ENCODE measurements at places on chromosomes 11 and 22.

GRCh38 chr11:10441652-10442503 lies 13.2 kb upstream of the AMPD3 start:
- no peak for DNase-seq

DNA sequence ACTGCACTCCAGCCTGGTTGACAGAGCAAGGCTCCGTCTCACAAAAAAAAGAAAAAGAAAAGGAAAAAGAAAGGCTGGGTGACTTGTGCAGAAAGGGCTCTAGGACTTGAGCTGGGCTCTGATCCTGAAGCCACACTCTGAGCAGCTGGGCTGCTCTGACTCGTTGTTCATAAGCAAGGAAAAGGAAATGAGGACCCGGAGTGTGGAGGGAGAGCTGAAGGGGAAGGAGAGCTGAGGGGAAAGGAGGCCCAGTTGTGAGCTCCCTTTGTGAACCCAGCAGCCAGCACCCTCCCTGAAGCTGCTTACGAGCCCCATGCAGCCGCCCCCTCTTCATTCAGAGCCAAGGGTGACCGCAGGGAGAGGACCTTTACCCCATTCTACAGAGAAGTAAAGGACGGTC lies 12.3 kb upstream of the SH3BP1 start:
- no peak for DNase-seq

- DNase-seq, result no peak
Observed at GRCh38 chr11:9397746-9398680, 13.6 kb downstream of the IPO7 start.

DNA sequence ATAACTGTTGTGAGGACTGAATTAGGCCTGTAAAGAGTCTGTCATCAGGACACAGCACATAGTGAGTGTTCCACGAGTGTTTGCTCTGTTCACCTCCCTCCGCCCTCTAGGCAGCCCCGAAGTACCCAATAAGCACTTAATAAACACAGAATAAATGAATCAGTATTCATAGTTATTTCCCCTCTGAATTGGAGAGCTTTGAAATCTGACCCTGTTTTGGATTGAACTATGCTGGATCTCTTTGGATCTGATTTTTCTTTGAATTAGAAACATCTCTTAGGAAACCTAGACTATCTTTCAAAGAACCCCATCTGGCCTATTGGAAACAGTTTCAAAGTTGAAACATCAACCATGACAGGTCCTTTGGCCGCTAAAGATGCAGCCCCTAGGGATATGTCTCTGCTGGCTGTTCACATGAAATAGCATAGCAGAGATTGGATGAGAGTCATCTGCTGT lies 615.5 kb downstream of the NTM start:
- DNase-seq, result no peak

- no peak for DNase-seq
Observed at GRCh38 chr11:110425751-110426545, 3.8 kb upstream of the FDX1 start.

DNA sequence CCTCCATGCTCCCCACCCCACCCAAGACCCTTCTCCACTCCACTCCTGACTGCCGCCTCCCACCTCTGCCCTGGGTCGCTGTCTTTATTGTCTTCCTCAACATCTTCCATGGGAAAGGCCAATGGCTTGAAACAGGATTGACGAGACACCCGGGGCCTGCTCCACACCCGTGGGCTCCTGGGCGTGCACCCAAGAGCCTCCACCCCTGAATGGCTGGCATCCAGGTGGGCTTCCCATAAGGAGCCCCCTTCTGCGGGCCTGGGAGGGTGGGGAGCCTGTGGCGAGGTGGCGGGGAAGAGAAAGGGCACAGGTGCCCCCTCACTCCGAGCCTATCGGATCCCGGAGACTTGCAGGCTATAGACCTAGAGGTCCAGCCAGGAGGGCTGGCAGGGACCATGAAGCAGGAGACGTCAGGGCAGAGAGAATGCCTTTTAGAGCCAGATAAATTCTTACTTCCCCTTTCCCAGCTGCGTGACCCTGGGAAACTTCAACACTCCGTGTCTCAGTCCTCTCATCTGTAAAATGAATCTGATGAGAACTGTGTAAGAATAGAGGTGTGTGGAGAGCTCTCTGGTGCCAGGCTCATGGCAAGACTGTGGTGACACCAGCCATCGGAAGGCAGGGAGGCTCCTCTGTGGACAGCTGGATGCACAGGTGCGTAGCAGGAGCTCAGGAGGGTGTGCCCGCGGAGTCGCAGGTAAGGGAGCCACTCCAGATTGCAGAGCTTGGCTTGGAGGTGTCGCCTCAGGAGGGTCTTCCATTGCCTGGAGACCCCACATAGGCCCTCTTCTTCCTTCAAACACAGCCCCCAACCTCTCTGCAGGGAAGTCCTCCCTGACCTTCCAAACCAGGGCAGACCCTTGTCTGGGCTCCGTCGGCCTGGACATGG lies 53.9 kb downstream of the SMIM38 start:
- DNase-seq, result no peak

DNA sequence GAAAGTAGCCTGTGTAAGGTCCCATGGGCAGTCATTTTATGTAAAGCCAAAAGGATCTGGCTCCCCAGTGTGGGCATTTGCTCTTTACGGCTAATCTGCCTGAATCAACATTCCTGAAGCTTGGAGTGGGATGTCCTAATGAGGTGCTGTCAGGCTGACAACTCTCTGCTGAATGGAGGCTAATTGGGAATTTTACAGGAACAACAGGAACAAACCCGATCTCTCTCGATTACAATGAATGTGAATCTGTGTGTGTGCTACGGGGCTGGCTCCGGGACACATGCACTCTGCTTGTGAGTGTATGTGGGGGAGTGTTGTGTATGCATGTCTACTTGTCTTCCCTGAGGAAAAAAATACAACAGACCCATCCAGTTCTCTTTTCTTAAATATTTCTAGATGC lies 415.2 kb downstream of the TENM4 start:
- DNase-seq, result no peak

GRCh38 chr22:41333806-41334205 lies 32.5 kb downstream of the ZC3H7B start:
- no peak for DNase-seq

DNA sequence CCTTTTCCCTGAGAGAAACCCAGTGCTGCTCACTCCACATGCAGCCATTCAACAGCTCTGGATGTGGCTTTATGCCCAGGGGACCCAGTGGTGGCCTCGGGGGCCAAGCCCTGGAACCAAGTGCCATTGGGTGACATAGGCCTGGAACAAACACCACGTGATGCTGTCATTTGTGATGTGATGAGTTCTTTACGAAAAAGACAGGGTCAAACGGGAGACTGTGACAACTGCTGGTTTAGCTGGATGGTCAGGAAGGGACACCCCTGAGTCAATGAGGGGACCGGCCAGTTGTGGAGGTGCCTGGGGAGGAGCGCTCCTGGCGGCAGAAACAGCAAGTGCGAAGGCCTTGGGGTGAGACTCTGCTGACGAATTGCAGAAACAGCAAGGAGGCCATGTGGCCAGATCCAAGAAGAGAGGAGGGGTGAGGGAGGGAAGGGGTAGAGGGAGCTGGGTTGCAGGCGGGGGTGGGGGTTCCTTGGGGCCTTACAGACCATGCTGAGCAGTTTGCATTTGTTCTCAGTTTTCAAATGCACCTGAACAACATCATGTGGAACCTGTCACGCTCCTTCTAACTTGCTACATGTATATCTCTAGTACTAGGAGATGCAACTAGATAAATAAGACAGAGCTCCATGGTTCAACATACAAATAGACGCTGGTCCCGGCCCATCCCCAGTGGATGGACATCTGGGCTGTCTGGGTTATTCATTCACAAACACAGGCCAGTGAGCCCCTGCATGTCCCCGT lies 56.1 kb downstream of the IGLL5 start:
- DNase-seq, result no peak

- DNase-seq, result no peak
Observed at GRCh38 chr11:134555510-134555909, 143.5 kb upstream of the B3GAT1 start.

GRCh38 chr22:43740587-43741270 lies 71.4 kb downstream of the EFCAB6 start:
- DNase-seq, result no peak

GRCh38 chr11:12684816-12685215 lies 10.6 kb downstream of the TEAD1 start:
- no peak for DNase-seq

- no peak for DNase-seq
Observed at GRCh38 chr11:115716080-115716479, 211.9 kb upstream of the CADM1 start.

- DNase-seq, result no peak
Observed at GRCh38 chr11:64316672-64317324, 561 bp downstream of the TRMT112 start.

DNA sequence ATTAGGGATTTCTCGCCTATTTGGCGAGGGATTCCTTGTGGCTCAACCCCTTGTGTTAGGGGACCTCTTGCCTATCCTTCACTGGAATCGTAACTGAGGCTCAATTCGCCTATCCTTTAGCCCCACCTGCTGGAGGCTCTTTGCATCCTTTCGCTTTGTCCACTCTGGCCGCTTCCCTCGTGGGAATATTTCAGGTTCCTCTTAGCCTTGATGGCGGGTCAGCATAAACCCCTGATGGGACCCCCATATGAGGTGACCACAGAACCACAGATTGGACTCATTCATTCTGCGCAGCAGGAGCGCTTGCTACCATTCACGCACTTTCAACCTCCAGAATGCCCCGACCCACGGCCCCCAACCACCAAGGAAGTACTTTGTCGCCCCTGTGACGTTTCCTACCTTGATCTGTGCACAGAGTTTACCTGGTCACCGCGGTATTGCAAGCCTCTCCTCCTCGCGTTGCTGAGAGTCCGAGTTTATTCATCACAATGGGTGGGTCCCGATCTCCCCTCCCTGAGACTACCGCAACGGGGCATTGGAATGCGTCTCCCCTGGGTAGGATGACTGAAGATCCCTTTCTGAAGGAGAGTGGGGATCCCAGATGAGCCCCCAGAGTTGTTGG lies at the start of gene OR52N2:
Gene OR52N2, plus strand, starts transcription at position 425 of the 622 bp plus-strand sequence. CDS start 11,412 bp downstream, outside the sequence.
- peak; percentile 79 for DNase-seq

DNA sequence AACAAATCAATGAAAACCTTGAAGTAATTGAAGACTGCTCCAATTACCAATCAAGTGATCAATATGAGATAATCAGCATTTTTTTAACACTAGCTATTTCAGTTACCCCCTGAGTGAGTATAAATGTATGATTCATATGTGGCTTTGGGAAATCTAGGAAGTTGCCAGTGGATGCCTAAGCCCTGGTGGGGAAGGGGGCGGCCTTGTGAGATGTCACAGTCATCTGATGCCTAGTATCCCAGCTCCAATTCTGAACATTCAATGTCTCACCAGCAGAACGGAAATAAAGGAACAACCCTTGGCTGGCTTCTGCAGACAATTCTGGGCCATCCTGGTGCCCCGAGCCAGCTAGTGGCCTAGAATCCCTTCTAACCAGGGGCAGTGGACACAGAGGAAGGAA lies 58.5 kb upstream of the TIMP3 start:
- no peak for DNase-seq

DNA sequence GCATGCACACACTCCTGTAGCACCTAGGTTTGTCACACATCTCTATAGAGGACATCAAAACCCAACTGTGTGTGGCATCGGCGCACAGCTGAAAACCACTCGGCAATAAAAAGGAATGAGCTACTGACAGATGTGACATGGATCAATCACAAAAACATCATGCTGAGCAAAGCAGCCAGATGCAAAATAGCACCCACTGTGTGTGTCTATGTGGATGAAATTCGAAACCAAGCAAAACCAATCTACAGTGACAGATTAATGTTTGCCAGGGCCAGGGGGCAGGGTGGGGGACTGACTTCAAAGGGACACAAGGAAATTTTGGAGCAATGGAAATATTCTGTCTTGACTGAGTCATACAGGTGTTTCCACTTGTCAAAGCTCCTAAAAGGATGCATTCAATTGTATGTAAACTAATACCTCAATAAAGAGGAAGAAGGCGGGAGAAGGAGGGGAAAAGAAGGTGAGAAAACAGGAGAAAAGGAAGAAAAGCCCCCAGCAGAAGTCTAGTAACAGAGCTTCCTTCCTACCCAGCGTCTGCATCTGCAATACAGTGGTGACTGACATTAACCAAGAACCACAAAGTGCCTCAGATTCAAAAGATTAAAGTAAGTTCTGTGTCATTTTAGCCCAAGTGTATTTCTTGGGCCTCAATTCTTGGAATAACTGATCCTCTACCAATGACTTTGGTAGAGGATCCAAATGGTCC lies 49.8 kb downstream of the PACSIN2 start:
- DNase-seq, result no peak

DNA sequence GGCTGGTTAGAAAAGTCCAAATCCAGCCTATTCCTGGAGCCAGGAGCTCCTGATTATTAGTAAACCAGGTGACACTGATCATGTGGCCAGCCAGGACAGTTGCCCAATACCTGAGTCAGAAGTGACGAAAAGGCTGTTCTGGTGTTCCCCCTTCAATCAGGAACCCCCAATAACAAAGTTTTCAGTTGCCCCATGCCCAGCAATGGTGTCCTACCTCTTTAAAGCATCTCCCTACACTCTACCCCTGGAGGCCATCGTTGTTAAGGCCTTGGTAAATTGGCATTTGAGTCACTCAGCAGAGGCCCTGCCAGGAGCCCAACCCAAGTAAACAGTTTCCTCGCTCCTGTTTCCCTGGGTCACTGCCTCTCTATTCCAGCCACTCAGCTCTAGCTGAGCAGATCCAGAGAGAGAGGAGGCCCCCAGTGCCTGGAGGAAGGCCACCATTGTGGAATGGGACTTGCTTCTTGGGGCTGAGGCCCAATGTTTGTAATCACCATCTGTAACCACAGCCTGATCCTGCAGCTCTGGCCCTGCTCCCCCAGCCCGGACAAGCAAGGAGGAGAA lies 25.0 kb downstream of the ARHGAP1 start:
- DNase-seq, result peak; percentile 72

GRCh38 chr22:50723991-50724390 lies 14.0 kb upstream of the ACR start:
- no peak for DNase-seq

DNA sequence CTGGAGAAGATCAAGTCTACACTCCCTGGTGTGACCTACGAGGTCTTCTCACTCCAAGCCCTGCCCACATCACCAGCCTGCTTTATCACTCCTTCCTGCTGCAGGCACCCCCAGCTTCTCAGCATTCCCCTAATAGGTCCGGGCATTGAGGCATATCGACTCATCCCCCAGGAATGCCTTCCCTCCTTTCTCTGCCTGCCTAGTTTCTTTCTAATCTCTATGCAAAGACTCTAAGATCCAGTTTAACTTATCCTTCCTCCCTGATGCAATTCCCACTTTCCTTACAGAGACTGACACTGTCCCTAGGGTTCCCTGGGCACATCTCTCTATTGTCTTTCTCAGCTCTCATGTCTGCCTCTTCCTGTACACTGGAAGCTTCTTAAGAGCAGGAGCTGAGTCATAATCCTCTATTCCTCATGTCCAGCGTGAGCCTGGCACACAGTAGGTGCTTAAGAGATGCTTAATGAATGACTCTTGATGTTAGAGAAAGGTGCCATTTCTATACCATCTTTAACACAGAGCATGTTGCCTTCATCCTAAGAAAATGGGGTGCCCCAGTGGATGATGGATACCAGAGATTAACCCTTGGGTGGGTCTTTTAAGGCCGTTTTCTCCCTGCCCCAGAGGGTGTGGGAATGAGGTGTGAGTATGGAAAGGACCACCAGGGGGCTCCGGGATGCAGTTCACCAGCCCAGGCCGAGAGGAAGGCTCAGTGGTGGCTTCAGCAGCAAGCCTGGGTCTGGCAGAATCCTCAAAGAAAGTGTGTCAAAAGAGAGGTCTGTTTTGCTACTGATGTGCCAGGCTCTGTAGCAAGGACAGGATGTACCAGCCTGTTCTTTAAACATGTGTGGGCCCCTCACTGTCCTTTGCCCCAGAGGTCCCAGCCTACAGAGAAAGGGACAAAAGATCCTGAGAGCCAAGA lies 34.7 kb downstream of the PARVA start:
- DNase-seq, result peak; percentile 46

- DNase-seq, result no peak
Observed at GRCh38 chr11:90849312-90849711, 626.5 kb upstream of the CHORDC1 start.

Measured in midbrain (tissue), 1 donor.